ENCODE measurements at places on chromosomes 2 and 18. TPM values are rescaled to one million over a fixed set of nuclear protein-coding genes. Genes with fewer than 3 reads are reported as not detected.

UPP2 gene
- total RNA-seq = not detected

MGAT4A gene
- total RNA-seq = 49.7 TPM

AMER3 gene
- not detected for total RNA-seq

PIK3C3 gene
- total RNA-seq = 53.5 TPM

DSC2 gene
- not detected for total RNA-seq

ITGB6 gene
- not detected for total RNA-seq

FBXO15 gene
- total RNA-seq = 0.83 TPM

LYPD6B gene
- not detected for total RNA-seq

C2orf80 gene
- not detected for total RNA-seq

ATOH8 gene
- total RNA-seq = 0.29 TPM

ANXA4 gene
- total RNA-seq = 36.2 TPM

PRKCE gene
- total RNA-seq = 11.7 TPM

AGAP1 gene
- total RNA-seq = 2.0 TPM

CPLX4 gene
- total RNA-seq = not detected

FHOD3 gene
- total RNA-seq = not detected

RNF144A gene
- total RNA-seq = 14.4 TPM

DRC1 gene
- total RNA-seq = not detected

MAPK4 gene
- not detected for total RNA-seq

TANC1 gene
- total RNA-seq = 0.47 TPM

SPIRE1 gene
- total RNA-seq = 10.9 TPM

PREPL gene
- total RNA-seq = 29.4 TPM

METTL21A gene
- total RNA-seq = 36.1 TPM
